ENCODE measurements at places on chromosomes 5 and 9.

DNA sequence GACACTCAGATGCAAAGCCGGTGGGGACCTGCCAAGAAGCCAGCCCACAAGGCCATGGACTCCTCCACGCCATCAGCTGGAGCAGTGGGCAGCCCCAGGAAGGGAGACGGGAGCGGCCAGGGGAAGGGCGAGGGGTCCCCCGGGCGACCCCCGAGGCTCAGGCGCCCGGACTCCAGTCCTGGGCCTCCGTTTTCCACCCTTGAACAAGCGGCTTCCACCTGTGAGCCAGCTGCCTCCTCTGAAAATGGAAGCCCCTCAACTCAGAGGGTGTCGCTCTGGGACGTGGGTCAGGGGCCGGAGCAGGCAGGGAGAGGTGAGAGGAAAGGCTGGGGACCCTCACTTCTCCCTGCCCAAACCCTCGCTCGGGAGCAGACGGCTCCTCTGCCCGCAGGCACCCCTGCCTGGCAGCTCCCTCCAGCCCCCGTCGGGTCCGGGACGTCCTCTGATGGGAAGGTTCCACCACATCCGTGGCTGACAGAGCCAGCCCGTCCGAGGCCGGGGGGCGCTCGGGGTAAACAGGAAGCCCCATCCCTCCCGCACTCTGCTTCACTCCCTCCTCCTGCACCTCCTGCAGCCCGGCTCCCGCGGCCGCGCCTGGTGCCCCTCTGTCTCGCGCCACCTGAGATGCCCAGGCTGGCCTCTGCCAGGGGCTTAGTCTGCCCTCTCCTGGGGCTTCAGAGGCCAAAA lies 3.7 kb upstream of the EGFL7 start:
- DNase-seq: peak; percentile 30

- DNase-seq: peak; percentile 71
These were observed 130.3 kb downstream of the CDC42SE2 start for GRCh38 chr5:131394128-131394527.

DNA sequence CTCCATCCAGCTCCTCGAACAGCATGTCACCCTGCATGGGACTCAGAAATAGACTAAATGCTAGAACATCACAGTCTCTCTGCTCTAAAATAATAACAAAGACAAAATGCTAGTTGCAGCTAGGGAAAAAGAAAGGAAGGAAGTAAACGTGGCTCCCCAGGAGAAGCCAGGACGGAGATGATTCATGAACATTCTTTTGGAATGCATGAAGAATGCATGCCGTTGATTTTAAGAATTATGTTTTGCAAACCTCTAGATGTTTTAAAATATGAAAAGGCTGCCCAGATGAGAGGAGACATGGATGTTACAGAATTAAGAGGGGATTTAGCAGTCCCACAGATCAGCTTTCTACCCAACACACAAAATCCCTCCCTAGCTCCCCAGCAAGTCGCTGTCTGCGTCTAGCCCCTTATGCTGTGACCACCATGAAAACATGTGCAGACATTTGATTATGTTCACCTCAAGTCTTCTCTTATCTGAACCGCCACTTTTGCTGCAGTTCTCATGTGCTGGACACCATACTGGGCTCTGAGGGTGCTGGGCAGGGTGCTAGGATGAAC lies 139.4 kb upstream of the LMX1B start:
- peak; percentile 72 for DNase-seq

- no peak for DNase-seq
These were observed 1.2 kb downstream of the CORO2A start for GRCh38 chr9:98191181-98191608.

- peak; percentile 64 for DNase-seq
These were observed 65.8 kb upstream of the PLPP6 start for GRCh38 chr9:4596165-4596922.

DNA sequence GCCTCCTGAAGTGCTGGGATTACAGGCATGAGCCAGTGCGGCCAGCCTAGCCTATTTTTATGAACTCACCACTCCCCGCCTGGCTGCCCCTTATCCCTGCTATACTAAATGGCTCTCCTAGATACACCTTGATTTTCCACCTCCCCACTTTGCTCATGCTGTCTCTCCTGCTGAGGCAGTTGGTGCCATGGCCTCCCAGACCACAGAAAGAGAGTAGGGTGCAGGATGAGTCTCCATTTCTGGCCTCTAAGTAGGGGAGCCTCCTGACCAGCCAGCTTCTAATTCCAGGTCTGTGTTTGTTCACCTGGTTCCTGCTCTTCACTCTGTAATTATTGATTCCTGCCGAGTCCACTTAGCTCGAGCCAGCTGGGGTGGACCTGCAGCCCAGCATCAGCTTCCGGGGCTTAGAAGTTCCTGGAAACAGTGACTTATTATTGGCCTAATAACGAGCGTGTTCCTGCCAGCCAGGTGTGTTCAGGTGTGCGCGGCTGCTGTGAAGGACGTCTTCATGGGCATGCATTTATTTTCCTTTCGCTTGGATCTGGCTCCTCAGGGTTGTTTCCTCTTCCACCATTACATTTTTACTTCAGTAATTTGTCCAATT lies 34.0 kb downstream of the ZNF618 start:
- DNase-seq: no peak

GRCh38 chr9:93467062-93467416 lies 13.7 kb upstream of the FAM120AOS start:
- peak; percentile 17 for DNase-seq

DNA sequence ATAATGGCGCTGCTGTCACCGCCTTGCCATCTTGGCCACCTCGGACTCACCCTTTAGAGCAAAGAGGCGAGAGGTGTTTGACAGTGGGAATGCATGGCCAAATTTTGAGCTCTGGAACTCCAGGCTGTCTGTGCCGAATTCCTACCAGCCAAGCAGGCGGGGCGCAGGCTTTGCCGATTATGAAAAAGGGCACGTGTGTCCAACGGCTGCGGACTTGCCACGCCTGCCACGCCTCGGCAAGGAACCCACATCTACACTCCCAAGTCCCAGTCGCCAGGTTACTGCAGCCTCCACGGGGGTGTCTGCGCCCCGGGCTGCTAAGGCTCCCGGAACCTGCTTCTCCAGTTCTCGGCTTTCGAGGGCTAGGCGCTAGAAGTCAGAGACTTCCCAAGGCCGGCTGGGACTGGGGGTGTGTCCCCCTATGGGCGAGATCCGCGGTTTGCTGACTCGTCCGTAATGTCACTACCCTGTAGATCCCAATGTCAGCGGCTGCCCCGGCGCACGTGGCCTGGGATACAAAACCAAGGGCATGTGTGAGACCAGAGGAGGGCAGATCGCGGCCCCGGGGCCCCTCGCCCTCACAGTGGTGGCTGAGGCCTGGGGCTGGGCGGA lies 2.8 kb downstream of the NPR3 start:
- DNase-seq: no peak
